ENCODE measurements at places on chromosomes 2 and 18.

- DNase-seq, result no peak
Observed at GRCh38 chr2:205347899-205348298, 334.4 kb upstream of the NRP2 start.

GRCh38 chr2:217956586-217957457 is 46.0 kb downstream of the TNS1 start:
- no peak for DNase-seq

DNA sequence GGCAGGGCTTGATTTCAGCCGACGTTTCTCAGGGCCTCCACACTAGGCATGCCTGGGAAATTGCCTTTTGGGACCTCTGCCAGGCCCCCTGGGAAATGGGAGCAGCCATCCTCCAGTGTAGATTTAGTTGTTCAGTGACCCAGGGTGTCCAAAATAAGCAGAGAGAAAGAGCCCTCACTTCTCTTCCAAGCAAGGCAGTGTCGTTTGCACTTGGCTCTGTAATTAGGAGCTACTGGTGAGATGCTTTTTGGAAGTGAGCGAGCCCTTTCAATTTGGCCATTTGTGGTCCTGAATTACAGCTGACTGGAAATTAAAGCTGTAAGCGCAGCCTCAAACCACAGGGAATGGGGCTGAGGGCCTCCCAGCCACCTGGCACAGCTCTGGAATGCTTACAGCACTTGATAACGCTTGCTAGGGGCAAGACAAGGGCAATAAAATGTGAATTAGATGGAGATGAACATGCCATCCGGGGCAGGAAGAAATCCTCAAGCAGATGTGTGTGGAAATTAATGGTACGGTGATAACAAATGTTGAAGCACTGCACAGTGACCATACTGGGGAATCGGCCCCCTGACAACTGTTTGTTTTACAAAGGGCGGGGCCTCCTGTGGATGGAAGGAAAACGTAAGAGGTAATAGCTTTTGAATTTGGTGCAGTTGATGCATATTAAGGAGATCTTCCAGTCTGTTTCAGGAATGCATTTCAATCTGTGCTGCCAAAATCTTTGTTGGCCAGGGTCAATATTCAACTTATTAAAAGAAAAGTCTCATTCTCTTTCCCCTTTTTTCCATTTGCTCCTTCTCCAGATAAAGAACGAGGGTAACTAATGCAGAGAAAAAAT is 173.1 kb downstream of the UXS1 start:
- no peak for DNase-seq

DNA sequence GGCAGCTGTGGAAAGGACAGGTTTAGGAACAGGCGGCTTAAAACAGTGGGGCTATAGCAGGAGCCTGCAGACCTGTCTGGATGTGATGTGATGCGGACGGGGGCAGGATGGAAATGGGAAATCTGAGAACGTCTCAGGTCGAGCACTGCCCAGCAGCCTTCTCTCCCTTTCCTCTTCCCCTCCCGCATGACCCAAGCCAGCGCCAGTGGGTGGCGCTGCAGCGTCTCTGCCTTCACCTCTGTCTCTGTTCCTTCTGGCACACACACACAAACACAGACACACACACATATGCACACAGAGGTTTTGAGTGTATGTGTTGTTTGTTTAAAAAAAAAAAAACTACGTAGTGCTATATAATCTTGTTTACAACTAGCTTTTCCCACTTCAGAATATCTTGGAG is 82.0 kb upstream of the SLC66A3 start:
- DNase-seq, result no peak

DNA sequence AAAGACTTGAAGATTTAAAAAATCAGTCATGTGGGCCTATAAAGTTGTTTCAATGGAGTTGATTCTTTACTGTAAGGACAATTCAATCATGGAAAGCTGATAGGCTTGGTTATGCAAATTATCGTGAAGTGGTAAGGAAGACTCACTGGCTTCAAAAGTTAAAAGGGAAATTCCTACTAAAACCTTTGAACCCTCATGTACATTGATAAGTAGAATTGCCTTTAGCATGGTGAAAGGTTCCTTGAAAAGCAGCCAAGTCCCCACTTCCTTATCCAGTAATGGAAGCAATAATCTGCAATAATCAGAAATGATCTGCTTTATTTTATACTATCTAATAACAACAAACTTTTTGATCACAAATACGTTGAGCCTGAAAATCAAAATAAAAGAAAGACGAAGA is 14.4 kb upstream of the CCL20 start:
- no peak for DNase-seq

- DNase-seq, result no peak
Observed at GRCh38 chr2:138028538-138028937, 64.3 kb downstream of the HNMT start.

DNA sequence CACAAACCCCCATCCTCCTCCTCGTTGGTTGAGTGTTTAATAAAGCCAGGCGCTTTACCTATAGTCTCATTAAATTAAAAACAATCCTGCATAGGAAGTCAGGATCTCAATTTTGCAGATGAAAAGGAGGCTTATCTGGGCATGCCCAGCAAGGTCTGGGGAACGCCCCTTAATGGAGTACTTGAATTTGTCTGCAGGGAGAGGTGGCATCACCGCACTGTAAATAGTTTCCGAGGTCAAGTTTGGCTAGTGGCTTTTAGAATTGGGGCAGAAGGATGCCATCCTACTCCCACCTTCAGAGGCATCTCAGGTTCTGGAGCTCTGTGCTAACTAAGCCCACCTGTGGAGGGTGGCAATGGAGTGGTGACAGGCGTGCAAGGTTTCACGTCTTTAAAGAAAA is 149.2 kb downstream of the TGIF1 start:
- DNase-seq, result no peak

DNA sequence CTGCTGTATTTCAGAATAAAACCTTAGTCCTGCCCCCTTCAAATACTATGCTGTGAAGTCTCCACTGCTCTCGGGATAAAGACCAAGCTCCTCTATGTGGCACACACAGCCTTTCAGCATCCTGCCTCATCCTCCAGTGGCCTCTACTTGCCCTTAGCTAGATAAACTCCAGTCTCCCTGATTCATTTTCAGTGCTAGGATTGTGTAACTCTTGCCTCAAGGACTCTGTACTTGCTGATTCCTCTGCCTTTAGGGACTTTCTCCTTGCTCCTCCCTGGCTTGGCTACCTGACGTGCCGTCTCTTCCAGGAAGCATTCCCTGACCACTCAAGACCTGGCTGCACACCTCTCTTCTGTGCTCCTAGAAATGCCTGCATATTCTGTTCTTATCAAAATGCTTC is 416.7 kb downstream of the MTX2 start:
- no peak for DNase-seq

DNA sequence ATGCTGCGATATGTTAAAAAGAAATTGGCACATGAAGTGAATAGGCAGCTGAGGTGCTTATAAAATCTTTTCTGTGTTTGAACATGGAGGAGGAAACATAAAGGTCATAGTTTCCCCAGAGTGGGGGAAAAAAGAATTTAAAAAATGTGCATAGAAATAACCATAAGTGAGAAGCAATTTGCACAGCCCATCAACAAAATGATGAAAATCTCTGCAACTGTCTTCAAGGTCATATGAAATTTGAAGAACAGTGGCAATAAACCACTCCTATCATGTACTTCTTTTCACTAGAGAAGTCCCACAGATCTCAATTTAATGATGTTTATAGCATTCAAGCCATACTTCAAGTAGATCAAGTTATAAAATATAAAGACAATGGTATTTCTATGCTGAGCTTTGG is 46.7 kb upstream of the ZNF804A start:
- no peak for DNase-seq

GRCh38 chr2:134169788-134170187 is 84.1 kb upstream of the MGAT5 start:
- no peak for DNase-seq

DNA sequence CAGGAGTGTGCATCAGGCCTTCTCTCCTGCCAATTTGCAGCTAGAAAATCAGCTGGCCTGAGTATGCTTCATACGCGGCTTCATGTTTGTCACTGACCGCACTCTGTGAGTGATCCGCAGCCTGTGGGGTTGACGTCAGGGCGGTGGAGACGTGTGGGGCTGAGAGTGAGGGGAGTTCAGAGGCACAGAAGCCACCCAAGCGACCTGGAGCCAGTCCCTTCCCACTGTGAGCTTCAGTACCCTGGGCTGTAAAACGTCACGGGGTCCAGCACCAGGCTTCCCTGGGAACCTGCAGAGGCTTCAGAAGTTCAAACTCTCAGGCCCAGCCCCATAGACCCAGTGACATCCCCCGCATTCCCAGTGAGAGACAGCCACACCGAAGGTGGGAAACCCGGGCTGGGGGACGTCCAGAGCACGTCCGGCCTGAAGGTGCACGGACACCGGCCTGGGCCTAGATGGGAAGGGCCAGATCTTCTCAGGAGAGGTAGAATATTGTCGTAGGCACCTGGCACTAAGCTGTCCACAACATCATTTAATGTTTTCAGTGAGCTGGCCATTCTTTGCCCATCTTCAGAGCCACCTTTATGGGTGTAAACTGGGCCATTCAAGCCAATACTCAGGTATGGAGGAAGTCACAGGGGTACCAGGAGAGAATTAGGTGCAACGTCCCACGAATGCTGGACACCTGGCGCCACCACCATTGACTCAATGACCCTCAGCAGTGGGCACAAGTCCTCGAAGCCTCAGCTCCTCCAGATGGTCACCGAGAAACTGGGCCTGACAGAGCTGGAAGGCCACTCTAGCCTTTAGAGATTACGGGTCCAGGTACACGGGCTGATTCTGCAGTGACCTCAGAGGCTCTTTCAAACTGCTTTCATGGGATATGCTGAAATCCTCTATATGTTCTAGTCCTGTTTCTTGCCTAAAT is 235.6 kb upstream of the MYT1L start:
- no peak for DNase-seq

DNA sequence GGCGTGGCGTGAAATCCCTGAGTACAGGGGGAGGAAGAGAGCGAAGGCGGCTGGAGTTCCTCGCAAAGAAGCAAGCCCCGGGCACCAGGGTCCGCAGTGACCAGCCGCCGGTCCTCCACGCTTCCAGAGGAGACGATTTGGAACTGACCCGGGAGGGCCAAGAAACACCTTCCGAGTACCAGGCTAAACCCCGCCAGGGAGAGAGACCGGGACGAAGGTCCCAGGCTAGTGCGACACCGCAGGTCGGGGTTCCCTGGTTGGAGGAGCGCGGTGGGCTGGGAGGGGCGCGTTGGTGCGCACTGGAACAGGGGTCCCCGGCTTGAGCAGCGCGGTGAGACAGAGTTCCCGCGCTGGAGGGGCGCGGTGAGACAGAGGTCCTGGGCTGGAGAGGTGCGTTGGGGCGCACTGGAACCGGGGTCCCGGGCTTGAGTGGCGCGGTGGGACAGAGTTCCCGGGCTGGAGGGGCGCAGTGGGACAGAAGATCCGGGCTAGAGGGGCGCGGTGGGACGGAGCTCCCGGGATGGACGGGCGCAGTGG is 901 bp downstream of the WDFY1 start:
- DNase-seq, result no peak

DNA sequence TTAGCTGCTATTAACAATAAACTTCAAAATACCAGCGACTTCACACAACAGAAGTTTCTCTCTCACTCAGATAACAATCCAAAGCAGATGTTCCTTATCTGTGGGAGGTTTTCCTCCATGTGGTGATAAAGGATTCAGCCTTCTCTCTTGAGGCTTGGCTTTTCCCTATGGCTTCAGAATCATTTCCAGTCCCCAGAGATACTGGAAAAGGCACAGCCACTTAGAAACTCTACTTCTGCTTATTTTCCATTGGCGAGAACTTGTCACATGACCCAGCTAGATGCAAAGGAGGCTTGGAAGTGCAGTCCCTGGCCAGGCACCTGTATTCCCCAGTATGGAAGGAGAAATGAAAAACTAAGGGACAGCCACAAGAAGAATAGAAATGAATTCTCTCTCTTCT is 344.8 kb downstream of the MTX2 start:
- DNase-seq, result no peak

DNA sequence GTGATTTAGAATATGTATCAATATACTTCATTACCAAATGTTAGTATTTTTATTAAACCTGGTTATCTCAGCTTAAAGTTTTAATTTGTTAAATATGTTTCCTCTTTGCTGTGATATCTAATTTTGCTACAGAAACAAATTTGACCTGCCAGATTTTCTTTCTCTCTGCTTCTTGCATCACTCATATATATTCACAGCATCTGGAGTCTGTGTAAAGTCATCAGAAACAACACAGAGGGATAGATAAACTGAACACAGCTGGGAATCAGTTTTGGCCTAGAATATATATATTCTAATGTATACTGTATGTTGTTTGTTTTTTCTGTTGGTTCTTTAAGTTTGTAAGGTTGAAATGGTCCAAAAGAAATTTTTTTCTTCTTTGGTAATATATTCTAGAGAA is 8.5 kb downstream of the PSMD14 start:
- DNase-seq, result no peak

DNA sequence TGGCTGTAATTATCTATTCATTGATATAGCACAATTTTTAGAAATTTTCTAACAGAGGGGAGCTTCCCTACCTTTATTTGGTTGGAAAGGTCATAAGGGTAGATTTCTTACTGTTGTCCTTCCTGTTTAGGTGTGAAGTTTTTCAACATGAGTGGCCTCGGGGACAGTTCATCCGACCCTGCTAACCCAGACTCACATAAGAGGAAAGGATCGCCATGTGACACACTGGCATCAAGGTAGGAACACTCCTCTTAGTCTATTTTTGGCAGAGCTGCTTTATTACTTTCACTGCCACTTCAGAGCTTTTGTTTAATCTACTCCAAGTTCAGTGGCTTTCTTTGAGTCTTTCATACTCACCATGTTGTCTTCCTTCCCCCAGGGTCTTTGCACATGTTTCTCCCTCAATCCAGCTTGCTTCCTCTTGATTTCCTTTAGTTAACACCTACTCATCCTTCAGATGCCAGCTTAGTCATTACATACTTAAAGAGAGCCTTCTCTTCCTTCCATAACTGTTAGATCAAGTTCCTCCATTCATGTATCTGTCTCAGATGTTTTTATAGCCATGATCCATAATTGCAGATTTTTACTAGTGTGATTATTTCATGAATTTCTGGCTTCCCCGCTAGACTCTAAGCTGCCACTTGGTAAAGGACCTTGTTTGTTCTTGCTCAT is 134.5 kb downstream of the PTRHD1 start:
- DNase-seq, result no peak

- DNase-seq, result no peak
Observed at GRCh38 chr2:152510621-152511020, 175.6 kb downstream of the FMNL2 start.
